Spinal cord (tissue), 10 donors: ENCODE measurements at places on chromosomes 1 and 21.
A peak's percentile ranks its signal among the peaks of the same experiment; 100 is the strongest.

DNA sequence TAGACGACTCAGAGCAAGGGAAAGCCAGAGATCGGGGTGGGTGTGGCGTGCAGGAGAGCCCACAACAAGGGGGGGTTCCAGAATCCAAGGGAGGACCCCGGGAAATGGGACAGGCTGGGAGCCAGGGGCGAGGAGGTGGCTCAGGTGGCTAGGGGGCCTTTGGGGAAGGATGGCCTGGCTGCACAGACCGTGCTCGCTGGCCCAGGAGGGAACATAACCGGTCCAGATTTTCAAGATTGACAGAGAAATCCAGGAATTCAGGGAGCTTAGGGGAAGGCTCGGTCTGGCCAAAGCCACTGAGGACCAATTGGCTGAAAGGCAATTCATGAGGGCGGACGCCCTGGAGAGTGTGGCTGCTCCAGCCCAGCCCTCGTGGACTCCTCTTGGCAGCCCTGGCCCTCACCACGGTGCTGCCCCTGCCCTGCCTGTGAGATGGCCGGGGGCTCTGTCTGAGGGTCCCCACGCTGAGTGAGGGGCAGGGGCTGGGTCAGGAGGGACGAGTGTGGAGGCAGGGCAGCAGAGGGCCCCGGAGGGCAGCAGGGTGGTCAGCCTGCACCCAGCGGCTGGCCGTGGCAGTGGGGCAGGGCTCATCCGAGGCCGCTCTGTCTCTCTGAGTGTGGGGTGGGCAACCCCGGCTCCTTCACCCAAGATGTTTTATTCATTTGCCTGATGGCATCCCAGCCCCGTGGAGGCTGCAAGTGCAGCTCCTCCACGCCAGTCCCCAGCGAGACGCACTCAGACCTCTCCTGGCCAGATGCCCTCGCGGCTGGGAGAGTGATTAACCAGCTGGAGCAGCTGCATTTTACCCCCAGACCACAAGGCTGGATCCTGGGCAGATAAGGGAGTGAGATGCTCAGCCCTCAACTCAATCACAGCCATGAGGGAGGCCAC lies 5.6 kb upstream of the LRRC3 start:
- no peak for DNase-seq

DNA sequence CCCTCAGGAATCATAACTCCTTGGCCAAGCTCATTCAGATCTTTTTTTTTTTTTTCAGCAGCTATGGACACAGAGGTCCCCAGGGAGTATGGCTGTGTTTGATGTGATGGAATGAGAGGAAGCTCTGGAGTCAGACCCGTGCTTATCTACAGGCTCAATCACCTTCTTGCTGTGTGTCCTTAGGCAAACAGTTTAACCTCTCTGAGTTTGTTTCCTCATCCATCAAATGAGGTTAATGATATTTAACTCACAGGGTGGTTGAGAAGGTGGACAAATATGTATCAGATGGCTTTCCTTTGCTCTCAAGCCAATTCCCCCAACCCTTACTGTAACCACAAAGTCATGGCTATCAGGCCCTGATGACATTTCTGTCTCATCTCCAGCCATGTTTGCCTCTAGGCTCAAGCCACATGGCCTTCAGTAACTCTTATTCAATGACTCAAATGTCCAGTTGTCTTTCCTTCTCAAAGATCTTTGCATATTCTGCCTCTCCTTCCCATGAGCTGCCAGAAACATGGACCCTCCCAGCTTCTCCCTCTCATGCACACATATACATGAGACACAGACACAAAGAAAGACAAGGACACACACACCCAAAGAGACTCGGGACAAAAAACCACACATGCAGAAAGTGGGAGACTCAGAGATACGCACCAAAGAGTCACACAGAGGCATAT lies 303.5 kb upstream of the KAZN start:
- DNase-seq, result no peak

DNA sequence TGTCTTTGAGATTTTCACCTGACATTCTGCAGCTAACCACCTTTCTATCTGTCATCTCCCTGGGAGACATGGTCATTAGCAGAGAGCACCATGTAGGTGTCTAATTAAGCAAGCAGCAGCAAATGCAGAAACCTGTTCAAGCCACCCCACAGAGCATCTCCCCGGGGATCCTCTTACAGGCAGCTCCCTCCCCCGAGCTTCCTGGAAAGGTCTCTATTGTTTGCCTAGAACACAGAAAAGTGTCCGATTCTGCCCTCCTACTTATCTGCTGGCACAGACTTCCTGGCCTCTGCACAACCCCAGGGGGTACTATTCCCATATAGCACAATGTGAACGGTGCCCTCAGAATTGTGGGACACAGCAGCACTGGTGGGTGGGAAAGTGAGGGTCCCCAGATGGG lies 46.1 kb downstream of the PLEKHA6 start:
- DNase-seq, result no peak

- DNase-seq, result no peak
Measured at GRCh38 chr21:45473496-45474322, 68.5 kb downstream of the SLC19A1 start.

DNA sequence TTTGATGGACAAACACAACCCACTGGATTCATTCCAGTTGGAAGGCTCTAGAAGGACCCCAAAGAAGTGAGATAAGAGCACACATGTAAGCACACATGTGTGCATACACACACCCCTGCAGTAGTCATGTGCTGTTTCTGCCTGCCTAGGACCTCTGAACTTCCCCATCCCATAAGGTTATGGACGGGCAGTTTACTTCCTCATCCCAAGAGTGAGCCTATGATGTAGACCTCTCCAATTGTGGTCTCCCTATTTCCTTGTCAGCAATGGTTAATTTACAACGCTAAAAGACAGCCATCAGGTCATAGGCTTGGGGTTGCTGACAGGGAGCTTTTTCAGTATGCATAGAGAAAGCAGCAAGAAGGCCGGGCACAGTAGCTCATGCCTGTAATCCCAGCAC lies 15.4 kb upstream of the ADAR start:
- no peak for DNase-seq

GRCh38 chr1:221025956-221026355 lies 146.7 kb downstream of the HLX start:
- no peak for DNase-seq

GRCh38 chr21:26881504-26882228 lies 36.5 kb upstream of the ADAMTS1 start:
- DNase-seq, result peak; percentile 7

- no peak for DNase-seq
Measured at GRCh38 chr1:234529950-234530237, 50.9 kb upstream of the TARBP1 start.

DNA sequence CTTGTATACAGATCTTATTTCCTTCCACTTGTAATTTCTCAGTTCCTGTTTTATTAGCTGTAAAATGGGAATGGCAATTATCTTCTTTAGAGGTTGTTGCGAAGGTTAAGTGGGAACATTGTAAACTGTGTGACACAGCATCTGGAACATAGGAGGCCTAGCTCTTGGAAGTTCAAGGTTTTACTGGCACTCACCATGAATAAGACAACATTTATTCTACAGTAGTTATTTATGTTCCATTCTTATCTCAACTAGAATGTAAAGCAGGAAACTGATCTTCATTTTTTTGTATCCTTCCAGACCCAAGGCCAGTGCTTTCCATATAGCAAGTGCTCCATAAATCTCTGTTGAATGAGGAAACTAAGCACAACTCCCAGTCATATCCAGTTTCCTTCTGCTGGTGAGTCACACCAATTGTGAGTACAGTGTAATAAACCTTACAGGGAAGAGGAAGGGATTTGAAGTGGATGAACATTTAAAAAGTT lies 1.4 kb downstream of the BCL10 start:
- no peak for DNase-seq

DNA sequence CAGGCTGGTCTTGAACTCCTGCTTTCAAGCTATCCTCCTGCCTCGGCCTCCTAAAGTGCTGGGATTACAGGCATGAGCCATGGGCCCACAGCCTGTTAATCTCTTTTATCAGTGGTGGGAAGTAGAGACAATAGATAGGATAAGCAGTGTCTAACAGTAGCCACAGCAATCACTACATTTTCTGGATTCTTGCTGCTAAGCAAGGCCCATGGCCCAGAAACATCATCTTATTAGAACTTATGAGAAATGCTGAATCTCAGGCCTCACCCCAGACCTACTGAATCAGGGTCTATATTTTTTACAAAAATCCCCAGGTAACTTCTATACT lies 29.7 kb downstream of the IGFN1 start:
- DNase-seq, result no peak

- DNase-seq, result no peak
Measured at GRCh38 chr1:155944444-155944799, 3.0 kb downstream of the RXFP4 start.

- DNase-seq, result no peak
Measured at GRCh38 chr1:93675931-93676330, 5.7 kb downstream of the BCAR3 start.

DNA sequence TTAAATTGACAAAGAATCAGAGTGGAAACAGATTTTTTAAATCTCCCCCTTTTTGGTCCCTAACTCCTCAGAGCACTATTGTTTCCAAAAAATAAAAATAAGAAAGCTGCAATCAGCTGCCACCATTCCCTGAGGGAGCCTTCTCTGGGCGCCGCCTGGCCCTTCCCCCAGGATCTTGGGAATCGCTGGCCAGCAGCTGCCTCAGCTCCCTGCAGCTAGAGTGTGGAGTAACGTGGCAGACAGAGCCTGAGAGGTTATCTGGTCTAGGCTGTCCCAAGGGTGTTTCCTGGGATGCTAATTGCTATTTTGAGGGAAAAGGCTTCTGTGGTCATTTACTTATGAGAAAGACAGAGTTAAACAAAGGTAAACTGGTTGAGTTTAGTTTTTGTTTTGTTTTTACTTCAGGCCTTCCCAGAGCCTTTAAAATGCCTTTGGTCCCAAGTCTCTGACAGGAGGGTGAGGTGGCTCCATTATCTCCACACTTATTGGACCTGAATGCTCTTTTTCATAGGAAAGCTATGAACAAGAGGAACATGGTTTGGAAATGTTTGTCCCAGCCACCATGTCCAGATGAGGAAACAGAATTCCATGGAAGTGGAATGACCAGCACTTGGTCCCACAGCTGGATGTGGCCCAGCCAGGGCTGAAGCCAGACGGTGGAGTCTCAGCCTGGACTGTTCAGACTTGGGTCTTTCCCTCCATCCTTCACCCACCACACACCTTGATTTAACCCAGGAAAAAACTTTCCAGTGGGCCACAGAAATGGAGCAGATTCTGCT lies 14.1 kb upstream of the KIAA1614 start:
- no peak for DNase-seq

DNA sequence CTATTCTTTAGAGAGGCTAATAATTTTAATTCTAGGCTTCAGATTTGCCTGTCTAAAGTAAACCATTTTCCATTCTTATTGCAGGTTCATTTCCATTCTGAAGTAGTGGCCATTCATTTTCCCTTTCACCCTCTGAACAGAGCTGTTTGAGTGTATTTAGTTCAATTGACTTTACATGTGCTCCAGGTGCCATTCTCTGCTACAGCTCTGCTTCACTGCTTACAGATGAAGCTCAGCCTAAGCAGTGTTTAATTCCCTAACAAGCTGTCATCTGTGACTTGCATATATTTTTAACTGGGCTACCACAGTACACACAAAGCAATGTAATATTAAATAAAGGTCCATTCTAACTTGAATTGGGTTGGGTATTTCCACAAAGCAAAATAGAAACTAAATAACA lies 1031.6 kb downstream of the KCNT2 start:
- DNase-seq, result no peak

DNA sequence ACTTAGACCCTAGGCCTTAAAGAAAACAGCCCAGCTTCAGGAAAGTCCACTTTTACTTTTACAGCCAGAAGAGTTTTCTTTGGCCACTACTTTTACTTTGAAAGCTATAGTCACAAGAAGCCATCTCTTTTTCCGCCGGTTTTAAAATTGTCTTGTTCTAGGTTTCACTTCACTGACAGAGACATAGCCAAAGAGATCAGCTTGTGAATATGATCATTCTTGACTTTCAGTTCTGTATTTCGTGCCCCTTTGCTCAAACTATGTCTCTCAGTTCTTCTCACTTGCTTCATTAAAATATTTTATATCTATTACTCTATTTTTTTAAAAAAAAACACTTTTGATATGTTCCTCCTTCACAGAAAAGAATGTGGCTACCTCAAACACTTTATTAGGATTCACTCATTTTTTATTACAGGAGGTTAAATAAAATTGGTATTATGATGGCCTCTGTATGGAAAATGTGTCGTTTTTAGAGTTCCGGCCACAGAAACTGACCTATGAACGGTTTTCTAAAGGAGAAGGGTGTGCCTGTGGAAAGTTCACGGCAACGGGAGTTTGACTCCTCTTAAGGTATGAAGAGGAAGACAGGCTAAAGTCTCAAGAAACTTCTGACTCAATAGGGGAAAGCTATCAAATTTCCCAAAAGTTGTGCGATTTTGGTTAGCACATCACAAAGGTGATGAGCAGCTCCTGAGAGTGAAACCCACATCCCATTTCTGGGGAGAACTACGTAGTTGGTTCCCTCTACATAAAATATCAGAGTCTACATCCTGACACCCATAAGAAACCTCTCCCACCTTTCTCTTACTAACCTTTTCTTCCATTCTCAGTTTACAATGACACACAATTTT lies 1.2 kb downstream of the MCOLN2 start:
- no peak for DNase-seq

DNA sequence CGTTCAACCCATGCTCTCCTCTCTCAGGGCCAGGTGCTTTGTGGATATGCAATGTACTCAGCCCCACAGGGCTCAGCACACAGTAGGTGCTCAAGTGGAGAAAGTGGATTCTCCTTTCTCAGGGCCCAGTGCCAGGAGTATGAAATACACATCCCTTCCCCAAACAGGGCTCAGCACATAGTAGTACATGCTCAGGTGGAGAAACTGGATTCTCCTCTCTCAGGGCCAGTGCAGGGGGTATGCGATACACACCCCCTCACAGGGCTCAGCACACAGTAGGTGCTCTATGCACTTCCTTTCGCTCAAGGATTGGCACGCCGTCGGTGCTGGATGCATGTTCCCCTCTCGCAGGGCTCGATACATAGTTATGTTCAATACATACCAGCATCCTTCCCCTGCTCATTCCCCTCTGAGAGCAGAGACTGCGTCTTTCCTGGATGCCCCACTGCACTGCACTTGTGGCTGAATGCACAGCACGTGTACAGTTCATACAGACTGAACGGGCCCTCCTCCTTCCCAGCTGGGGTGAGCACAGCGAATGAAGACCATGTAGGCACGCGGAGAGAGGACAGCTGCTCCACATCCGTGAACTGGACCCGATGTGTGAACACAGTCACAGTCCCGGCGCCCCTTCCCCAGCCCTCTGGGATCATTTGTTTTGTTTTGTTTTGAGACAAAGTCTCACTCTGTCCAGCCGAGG lies 16.6 kb upstream of the DISP3 start:
- DNase-seq, result no peak

GRCh38 chr21:27062443-27062842 lies 95.6 kb upstream of the ADAMTS5 start:
- no peak for DNase-seq

GRCh38 chr1:86499987-86500593 lies 31.4 kb downstream of the CLCA1 start:
- no peak for DNase-seq

DNA sequence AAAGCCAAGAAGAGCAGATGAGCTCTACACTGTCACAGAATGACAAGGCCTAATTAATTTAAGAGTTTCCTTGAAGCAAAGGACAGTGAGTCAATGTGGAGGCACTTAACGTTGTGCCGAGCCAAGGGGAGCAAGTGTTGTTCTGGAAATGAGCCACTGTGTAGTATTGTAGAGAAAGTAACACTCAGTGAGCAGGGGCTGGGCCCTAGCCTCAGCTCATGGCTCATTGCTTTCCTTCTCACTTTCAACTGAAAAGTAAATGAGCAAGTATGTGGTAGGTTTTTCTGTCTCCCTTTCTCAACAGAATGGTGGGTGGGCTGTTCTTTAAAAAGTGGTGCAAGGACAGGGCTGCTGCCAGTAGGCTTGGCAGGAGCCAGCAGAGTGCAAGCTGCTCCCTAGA lies 11.8 kb upstream of the KIAA0040 start:
- DNase-seq, result no peak
